ENCODE measurements at places on chromosomes 3 and 15.
A peak's percentile ranks its signal among the peaks of the same experiment; 100 is the strongest.

GRCh38 chr15:63973212-63974009 is 72.9 kb downstream of the DAPK2 start:
- no peak for DNase-seq

DNA sequence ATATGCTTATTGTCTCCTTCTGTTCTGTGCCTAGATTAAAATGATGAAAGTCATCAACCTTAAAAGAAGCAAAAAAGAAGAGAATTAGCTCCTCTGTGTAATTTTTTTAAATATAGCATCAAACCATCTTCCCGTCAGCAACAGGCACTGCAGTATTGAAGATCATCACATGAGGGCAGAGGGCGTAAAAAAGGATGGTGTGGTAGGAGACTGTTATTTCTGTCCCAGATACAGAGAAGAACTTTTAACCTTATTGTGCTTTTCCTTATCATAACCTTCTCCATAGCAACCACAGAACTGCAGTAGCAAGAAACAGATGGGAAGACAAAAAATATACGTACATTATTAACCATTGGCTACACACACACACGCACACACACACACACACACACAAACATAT is 88.8 kb downstream of the IGSF11 start:
- peak; percentile 24 for DNase-seq

GRCh38 chr15:90851114-90851513 is 17.3 kb upstream of the FURIN start:
- no peak for DNase-seq

DNA sequence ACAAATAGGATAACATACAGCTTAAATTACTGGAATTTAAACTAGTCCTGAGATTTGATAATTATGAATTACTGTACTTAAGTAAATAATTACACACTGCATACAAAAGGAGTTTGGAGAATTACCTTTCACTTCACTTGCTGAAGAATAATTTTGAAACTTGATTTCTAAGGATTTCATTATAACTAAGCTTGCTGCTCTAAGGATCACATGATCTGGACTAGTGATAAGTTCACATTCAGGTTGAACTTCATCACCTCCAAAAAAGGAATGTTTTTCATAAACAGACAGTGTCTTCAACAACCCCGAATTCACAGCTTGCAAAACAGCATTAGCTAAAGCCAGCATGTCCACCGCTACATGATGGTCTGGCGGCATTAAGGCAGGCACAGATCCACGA is 28.5 kb downstream of the LINS1 start:
- DNase-seq: no peak

DNA sequence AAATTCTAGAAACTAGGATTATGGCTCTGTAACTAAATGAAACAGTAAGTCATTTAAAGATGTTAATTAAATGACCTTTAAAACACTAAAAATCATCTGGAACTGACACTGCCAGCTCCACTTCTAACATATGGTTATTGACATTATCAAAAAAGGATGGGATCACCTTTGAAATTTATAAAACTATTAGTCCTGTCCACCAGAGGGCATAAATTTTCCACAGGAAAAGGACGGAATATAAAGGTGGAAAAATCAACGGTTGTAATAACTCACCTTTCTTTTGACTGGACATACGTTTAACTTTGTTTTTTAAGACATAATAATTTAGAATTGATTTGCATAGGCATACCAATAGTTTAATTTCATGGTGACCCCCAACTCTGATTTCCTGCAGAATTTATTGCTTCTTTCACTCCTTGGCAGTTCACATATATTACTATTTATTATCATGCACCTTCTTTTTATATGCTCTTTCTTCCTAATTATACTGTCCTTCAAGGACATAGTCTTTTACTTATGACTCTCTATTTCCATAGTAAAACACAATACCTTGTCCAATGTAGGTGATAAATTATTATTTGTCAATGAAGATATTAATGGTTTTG is 345.7 kb downstream of the CADM2 start:
- DNase-seq: no peak

DNA sequence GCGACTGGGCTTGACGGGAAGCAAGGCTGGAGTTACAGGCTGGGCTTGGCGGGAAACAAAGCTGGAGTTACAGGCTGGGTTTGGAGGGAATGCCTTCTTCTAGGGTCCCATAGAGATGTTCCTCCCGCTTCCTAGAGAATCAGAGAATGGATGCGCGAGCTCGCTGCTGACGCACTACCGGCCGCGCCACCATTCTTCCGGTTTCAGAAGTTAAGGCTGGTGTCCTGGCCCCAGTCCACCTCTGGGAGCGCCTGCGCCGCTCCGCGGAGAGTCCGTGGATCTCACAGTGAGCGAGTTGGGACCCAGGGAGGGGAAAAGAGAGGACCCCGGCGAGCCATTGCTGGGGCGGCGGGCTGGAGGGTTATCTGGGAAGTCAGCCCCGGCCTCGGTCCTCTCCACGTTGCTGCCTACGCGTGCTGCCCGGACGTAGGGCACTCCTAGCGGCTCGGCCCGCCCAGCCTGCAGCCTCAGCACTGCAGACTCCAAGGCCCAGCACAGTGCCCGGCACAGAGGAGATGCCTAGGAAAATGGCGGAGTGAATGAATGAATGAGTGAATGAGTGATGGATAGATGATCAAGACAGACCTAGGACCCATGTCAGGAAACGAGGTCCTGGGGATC is at the start of gene ZNF502:
ZNF502 (plus strand) TSS at position 206 of the 621 bp plus-strand sequence. CDS start 7,602 bp downstream, outside the sequence.
- DNase-seq: peak; percentile 97

DNA sequence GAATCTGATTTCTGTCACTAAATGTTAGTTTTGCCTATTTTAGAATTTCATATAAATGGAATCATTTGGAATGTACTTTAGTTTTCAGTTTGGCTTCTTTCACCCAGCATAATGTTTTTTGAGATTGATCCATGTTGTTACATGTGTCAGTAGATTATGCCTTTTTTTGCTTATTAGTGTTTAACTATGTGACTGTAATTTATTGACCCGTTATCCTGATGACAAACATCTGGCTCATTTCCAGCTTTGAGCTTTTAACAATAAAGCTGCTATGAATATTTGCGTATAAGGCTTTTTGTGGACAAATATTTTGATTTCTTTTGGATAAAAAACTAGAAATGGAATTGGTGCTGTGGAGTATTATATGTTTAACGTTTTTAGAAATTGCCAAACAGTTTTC is 254.5 kb upstream of the CFAP20DC start:
- DNase-seq: no peak
